ENCODE measurements at places on chromosomes 3 and 15.
A peak's percentile ranks its signal among the peaks of the same experiment; 100 is the strongest.

DNA sequence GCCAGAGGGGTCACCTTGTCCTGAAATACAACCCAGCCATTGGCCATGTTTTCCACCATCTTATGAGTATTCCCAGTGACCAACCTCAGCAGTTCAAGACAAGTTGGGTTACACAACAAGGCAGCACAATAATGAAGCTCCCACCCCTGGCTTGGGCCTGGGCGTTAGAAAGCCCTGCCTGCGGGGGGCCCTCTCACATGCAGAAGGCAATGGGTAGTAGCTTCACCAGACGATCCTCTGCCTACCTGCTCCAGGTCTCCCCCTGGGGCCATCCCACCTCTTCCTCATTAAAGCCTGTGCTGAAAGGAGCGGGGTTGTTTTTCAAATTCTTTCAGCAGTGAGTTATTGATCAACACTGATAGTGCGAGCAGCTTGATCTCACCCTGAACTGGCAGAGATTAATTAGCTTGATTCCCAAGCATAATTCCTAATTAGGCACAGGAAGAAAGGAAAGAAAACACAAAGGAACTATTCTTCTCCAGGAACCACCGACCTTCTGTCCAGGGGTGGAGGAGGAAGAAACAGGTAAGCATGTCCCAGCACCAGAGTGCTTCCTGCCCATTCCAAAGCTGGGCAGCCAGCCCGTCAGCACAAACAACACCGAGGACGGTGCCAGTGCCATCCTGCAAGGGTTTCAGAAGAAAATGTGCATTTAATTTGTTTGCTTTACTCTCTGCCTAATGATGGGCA lies 79.7 kb upstream of the CGNL1 start:
- DNase-seq: no peak

GRCh38 chr3:23809840-23810342 lies 4.1 kb downstream of the UBE2E1 start:
- no peak for DNase-seq

DNA sequence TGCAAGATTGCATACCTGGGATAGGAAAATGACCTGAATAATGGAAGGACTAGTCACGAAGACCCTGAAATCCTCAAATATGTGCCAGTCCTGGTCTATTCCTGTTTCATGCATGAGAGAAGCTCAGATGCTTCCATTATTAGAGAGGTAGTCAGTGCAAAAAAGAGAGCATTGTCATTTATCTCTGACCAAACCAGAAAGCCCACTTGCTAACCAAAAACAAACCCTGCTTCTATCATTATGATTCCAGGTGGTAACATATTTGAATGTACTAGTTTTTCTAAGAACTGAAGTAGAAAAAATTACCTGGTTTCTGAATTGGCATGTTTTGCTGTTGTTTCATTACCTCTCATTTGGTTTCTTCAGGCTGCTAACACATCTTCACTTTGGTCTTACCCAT lies 160.8 kb upstream of the MANF start:
- no peak for DNase-seq

GRCh38 chr15:40062816-40063562 lies 24.0 kb upstream of the SRP14 start:
- no peak for DNase-seq

DNA sequence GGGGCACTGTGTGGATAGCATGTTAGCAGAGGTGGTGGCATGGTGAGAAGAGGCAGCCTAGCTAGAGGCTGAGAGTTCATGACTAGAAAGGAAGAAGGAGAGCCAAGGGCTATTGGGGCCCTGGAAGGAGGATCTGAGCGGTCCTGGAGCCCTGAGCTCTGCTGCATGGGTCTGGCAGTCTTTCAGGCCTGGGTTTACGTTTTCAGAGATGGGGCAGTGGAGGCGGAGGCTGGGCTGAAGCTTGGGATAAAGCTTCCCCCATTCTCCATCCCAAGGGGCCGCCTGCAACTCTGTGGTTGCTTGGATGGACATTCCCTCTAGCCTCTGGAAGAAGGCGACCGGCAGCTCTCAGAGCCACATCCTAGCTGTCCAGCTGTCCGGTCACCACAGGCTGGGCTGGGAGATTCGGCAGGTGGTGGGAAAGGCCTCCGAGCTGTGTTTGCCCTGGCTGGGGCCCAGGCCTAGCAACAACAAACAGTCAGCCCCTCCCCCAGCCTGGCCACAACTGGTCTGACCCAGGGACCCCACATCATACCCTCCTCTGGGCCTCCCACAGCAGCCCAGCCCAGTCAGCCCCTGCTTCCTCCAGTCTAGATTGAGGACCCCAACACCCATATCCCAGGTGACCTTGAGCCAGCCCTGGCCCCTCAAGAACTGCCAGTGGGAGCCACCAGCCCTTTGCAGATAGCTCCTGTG lies 1.8 kb upstream of the SLC38A3 start:
- DNase-seq: no peak

DNA sequence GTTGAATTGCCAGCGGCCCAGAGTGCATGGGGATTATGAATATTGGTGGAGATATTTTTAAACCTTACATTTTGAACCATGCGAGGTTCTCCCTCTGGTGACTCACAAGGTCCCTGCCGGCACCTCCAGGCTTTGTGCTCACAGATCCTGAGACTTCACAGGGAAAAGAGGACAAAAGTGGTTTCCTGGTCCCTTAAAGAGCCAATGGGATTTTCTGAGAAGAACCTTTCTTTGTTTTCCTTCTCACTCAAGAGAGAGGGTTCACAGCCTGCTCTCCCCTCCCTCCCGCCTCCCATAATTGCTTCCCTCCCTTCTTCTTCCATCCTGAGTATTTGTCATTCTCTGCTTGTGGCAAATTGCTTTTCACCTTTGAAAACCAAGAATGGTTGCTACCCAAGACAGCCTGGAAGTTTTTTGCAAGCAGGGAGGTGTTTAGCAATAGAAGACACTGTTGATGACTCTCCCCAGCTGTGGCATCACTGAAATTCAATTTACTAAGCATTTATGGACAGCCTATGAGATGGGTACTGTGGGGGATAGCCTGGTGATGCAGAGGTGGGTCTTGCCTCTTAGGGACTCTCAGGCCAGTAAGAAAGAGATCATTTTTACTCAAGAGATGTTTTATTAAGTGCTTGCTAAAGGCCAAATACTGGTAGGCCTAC lies 76.6 kb downstream of the CPN2 start:
- no peak for DNase-seq

GRCh38 chr15:90413411-90414379 lies 25.7 kb downstream of the IQGAP1 start:
- no peak for DNase-seq

DNA sequence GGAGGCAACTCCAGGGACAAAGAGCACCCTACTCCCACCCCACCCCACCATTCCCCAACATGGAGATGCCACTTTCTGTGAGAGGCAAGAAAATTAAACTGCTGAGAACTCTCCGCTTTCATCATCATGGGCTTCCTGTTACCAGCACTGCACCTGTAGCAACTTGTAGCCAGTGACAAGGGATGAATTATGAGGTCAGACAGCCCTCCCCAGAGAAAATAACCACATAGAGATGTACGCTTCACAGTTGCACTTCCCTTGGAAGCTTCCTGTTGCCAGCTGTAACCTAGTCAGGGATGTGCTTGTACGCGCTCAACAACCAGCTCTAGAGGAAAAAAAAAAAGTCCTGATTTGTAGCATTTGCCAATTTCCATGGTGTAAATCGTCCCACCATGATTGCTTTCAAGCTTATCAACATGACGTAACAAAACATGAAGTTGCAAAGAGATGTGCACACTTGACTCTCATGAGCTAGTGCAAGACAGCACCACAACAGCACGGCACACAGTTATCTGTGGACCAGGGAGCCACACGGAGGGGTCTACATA lies 145.4 kb downstream of the RAB11A start:
- DNase-seq: no peak

DNA sequence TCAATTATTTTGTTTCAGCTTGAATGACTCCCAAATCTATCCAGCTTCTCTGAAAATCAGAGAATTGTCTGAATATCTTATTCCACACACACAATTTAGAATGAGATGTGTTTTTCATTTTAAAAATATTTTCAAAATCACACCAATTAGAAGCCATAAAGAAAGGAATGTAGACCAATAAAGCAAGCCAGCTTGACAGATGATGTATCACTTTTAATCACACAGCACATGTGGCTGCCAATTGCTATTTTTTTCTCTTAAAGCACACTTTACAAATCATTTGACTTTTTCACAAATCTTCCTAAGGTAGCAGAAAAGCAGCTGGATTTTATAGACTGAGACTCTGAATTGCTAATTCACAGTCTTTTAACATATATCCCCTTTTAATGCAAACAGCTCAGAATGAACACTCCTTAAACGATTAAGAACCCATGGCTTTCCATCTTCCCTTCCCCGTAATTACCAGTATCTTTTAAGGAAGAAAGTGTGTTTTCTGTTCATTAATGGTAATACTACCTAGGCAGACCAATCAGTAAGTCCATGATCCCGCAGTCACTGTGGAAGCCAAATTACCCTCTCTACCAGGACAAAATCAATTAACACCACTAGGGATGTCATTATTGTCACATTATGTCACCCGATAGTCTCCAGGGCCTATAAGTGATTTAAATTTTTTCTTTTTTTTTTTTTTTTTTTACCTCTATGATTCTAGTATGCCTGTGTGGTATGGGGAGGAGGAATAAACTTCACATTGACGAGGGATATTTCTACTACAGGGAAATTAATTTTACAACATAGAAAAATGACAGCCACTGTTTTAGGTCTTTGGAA lies 250.0 kb upstream of the VEPH1 start:
- DNase-seq: no peak

DNA sequence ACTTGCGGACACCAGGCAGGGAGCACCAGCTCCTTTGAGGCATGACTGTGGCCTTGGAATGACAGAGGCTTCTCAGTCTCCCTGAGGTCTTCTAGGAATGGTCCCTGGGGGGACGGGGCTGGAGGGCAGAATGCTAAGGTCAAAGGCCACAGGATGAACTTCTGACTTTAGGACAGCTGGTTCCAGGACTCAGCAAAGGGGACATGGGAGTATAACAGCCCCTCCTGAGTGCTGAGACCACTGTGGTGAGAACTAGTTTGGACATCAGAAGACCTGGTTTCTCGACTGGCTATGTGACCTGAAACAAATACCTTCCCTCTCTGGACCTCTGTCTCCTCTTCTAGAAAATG lies 17.8 kb downstream of the ITGA11 start:
- no peak for DNase-seq

GRCh38 chr15:82750831-82751180 lies 41.1 kb upstream of the AP3B2 start:
- DNase-seq: peak; percentile 49

DNA sequence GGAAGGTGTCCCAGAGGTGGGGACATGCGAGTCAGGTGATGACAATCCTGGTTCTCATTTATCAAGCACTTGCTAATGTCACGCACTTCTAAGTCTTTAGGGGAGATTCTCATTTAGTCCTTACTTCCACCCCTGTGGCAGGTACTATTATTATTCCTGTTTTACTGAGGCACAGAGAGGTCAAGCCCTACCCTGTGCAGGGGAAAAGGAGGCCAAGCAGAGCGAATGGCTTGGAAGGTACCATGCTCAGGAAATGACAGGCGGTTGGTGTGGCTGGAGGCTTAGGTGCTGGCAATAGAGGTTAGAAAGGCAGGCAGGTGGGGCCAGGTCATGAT lies 268.9 kb downstream of the UACA start:
- DNase-seq: no peak

- no peak for DNase-seq
These were observed 46.3 kb upstream of the VPS8 start for GRCh38 chr3:184765730-184766074.

DNA sequence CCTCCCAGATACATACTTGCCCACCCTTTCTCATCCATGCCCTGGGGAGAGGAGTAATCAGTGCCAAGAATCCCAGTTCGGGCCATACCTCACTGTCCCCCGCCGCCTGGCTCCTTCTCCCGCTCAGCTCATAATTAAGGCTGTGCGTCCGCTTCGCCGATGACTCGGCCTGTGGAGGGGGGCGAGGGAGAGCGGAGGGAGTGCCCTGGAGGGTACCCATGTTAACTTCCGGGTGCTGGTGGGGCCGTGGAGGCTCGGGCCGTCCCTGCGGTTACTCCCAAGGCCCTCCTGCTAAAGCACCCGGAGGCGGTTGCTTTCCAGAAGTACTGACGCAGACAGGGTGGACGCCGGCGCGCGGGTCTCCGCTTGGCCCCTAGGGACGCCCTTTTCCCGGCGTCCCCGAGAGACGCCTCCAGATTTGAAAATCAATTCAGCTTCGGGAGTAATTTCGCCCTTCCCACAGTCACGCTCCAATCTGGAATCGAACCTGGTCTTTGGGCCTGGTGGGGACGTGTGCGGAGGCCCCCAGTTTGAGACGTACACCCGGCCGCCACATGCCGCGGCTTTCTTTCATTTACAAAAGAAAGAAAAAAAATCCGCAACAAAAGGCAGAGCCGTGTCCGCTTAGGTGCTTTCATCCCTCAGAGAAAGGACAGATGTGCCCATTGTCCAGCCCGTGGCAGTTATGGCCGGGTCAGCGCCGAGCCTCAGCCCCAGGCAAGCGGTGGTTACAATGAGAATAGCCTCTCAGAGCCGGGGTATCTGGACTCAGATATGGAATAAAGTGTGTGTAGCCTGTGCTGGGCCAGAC lies 1.0 kb upstream of the ONECUT1 start:
- DNase-seq: no peak

DNA sequence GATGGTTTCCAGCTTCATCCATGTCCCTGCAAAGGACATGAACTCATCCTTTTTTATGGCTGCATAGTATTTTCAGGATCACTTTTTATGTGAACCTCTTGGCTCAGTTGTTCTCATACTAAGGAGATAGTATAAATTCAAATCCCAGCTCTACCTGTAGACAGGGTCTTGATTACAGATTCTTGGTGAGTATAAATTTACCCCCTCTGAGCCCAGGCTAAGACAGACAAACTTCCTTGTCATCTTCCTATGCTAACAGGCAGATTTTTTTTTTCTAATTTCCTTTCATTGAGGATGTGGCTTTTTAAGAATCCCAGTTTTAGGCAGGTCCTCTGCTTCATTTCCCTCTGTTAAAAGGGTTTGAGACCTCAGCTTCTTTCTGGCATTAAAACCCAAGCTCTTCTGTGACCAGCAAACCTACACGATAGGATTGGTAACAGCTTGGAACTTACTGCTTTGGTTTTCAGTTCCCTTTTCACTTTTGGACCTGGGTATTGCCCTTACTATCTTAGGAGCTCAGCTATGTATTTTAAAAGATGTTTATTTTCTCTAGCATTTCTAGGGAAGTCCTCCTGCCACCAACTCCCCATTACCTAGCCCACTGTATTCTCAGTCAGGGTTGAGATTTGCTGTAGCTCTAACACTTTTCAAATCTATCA lies 72.5 kb downstream of the VPS8 start:
- no peak for DNase-seq

GRCh38 chr15:62426387-62426956 lies 261.4 kb upstream of the C2CD4B start:
- no peak for DNase-seq

GRCh38 chr3:179551349-179552105 lies 11.2 kb upstream of the ACTL6A start:
- no peak for DNase-seq

- DNase-seq: no peak
These were observed 116.1 kb upstream of the P2RY1 start for GRCh38 chr3:152718810-152719209.
